ENCODE measurements at places on chromosomes 7 and 10.

DNA sequence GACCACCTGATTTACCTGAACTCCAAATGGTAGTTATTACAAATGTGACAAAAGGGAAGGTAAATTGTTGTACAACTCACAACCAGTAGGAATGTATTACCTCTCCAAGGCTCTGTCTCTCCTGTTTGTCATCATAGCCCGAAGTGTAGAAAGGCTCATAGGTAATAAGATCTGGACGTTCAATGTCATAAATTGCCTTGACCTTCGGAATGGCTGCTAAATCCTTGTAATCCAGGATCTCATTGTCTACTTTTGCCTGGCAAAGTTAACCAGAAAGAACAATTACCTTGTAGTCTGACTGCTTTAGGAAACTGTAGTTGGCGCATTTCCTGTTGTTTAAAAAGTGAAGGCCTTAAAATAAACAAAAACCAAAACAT is 68.6 kb upstream of the AFAP1L2 start:
- DNase-seq, result no peak

DNA sequence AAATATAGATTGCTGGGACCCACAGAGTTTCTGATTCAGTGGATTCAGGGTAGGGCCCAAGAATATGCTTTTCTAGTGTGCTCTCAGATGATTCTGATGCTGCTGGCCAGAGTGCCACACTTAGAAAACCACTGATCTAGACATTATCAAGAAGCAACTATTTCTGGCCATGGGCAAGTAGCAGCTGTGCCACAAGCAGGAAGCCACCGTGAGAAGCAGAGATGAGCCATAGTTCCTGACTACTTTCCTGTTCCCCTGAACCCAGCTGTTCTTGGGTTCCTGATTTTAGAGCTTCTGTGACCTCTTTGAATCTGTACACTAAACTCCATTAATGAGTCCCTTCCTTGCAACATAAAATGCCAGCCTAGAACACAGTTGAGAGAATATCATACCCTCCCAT is 38.1 kb upstream of the PIK3AP1 start:
- DNase-seq, result no peak

DNA sequence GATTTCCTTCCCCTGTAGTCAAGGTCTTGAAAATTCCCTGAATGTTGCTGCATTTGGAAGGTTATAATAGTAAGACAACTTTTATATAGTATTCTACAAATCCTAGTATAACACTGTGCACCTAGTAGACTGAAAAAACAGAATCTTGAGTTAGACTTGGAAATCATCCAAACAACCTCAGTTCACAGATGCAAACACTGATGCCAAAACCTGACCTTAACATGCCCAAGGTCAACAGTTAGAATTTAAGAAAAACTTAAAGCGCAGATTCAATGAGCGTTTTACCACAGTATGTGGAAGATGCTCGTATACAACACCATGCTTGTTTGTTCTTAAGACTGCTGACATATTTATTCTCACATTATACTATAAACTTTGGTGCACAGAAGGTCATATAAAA is 3.0 kb downstream of the PIP4K2A start:
- peak; percentile 63 for DNase-seq

- no peak for DNase-seq
Observed at GRCh38 chr7:156014808-156015207, 202.5 kb upstream of the SHH start.

GRCh38 chr7:91436655-91437054 is 172.4 kb downstream of the FZD1 start:
- no peak for DNase-seq

DNA sequence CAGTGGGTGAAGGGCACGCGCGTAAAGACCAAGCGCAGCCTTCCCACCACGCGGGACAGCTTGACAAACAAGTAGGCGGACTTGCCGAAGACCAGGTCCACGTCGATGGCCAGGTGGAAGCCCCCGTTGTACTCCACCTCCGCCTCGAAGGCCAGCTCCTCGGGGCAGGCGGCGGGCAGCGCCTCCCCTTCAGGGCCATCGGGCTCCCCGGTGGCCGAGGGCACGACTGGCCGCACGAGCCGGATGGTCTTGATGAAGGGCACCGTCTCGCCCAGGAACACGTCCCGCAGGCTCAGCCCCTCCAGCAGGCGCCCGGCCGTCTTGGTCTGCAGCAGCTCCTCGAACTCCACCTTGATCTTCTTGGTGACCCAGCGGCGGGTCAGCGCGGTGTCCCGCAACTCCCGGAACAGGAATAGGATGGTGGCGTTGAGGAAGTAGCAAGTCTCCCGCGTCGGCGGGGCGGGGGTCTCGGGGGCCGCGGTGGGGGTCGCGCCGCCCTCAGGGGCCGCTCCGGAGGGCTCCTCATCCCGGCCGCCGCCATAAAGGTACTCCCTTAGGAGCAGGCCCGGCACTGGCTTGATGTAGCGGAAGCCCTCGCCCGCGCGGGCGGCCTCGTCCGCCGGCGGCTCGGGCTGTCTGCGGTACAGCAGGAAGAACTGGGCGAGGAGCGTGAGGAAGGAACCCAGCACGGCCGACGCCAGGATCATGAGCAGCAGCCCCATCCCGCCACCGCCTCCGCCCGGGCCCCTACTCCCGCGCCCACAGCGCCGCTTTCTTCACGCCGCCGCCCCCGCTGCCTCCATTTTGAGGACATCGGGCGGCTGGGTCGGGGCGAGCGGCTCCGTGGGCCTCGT is 507 bp downstream of the PDZD8 start:
- DNase-seq, result no peak

Data from hematopoietic multipotent progenitor cell treated with erythropoietin and hydrocortisone succinate and interleukin-3 and kit ligand, for 15 days (in vitro differentiated cells).